ENCODE measurements at places on chromosomes 7 and 10. TPM values are rescaled to one million over a fixed set of nuclear protein-coding genes. Genes with fewer than 3 reads are reported as not detected.

The COL1A2 gene
- total RNA-seq, result 0.16 TPM

GRCh38 chr7:19754521-19755116, 18.8 kb downstream of the TMEM196 start:
- H3K27ac ChIP-seq, result no peak overlapping the region
- no peaks in the 10 kb centered on the region for H3K4me1 ChIP-seq
- DNase-seq, result no peak
- H3K4me3 ChIP-seq, result no peak overlapping the region
- peaks cover 6% of the 10 kb centered on the region for H3K27me3 ChIP-seq

The GPAM gene
- 7.1 TPM for total RNA-seq

DNA sequence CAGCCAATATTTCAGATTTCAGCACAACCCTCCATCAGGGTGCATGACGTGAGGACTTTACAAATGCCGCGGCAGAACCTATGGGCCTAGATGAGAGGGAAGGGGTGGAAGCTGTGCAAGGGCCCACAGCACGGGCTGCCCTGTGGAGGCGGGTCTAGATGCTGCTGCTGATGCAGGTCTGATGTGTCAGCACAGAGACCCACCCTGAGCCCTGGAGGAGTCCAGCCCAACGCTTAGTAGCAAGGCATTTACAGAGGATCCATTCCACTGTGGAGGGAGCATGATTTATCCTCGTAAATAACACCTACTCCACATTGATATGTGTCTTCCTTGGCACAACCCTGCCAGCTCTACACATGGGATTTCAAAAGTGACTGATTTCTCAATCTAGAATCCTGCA, 48.5 kb downstream of the MYL10 start:
- DNase-seq, result no peak
- no peaks in the 10 kb centered on the region for H3K4me1 ChIP-seq
- H3K36me3 ChIP-seq, result no peaks in the 10 kb centered on the region
- no peak overlapping the region for H3K4me3 ChIP-seq
